ENCODE measurements at places on chromosomes 13 and 19.

- no peak for DNase-seq
Measured at GRCh38 chr19:49141352-49141751, 13.8 kb downstream of the HRC start.

DNA sequence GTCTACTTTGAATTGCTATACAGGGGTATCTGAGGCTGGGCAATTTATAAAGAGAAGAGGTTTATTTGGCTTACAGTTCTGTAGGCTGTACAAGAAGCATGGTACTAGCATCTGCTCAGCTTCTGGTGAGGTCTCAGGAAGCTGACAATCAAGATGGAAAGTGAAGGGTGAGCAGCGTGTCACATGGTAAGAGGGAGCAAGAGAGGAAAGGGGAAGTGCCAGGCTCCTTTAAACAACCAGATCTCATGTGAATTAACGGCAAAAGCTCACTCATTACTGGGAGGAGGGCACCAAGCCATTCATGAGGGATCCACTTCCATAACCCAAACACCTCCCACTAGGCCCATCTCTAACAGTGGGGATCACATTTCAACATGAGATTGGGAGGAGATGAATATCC is 222.4 kb downstream of the TDRD3 start:
- no peak for DNase-seq

- peak; percentile 32 for DNase-seq
Measured at GRCh38 chr19:17448131-17448967, at the start of gene TMEM221. TMEM221 (minus strand) TSS chr19:17448668; CDS start chr19:17448462, 206 bp downstream.

- DNase-seq: no peak
Measured at GRCh38 chr13:113454936-113455335, 1.6 kb upstream of the ADPRHL1 start.

DNA sequence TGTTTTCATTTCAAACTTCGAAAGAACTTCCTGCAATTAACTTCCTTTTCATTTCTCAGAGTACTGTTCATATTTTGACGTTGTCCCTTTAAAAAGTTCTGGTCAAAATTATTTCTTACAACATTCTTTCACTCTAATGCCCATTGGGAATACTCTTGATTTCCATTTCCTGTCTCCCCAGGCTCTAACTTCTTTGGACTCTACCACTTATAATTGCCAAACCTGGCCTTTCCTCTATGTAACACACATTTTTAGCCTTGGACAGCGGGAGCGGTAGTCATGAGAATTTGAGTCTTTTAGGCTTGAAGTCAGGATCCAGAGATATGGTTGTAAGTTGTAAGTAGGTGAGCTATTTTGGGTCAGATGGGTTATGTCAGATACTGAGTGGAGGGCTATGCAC is 163.5 kb upstream of the SPRY2 start:
- DNase-seq: no peak

DNA sequence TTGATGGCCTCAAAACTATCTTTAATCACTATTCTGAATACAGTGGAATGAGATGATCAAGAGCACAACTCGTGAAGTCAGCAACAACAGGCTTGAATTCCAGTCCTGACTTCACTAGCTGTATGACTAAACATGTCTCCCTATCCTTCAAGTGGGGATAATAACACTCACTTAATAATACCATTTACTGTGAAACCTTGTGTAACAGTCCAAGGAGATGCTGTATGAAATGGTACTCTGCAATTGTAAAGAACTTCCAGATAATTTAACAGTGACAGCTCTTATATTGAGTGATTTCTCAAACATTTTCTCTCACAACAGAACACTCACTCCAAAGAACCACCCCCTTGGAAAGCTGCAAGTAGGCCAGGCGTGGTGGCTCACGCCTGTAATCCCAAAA is 823.1 kb downstream of the DIAPH3 start:
- no peak for DNase-seq

DNA sequence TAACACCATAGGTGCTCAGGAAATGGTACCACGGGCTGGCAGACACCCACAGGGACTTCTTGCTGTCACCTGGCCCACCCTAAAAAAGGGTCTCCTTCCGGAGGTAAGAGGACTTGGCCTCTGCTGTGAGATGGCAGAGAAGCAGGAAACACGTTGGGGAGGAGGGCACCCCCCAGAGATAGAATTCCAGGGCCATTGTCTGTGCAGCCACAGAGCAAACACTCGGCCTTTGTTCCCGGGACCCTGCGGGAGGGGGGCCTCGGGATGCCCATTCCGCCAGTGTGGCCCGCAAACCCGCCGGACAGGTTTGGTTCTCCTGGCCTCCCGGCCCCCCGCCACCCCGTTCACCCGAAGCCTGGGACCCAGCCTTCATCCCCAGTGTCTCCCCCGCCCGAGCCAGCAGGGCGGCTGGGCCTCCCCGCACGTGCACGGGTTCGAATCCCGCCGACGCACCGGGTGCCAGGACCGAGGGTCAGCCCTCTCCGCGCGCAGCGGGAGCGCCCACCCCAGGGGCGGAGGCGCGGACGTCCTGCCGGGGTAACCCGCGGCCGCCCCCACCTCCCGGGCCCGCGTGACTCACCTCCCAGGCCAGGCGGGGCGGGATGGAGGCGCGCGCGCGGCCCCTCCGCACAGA is 714 bp downstream of the PLPP2 start:
- no peak for DNase-seq

GRCh38 chr13:96982672-96983071 is 11.6 kb downstream of the OXGR1 start:
- no peak for DNase-seq

DNA sequence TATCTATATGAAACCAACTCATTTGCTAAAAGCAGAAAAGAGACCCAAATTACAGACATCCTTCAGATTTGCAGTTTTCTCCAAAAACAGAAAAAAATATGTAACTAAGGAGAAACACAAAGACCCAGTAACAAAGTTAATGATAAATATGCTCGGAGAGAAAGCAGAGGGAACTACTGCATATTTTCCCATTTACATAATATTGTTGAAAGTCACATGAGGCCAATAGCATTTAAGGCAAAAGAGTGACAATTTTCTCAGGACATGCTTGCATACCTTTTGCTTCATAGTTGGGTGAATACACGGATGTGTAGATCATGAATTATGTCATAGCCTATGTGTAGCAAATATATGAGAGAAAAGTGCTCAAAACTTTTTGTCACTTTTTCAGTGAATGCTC is 310.3 kb downstream of the EFNB2 start:
- no peak for DNase-seq

DNA sequence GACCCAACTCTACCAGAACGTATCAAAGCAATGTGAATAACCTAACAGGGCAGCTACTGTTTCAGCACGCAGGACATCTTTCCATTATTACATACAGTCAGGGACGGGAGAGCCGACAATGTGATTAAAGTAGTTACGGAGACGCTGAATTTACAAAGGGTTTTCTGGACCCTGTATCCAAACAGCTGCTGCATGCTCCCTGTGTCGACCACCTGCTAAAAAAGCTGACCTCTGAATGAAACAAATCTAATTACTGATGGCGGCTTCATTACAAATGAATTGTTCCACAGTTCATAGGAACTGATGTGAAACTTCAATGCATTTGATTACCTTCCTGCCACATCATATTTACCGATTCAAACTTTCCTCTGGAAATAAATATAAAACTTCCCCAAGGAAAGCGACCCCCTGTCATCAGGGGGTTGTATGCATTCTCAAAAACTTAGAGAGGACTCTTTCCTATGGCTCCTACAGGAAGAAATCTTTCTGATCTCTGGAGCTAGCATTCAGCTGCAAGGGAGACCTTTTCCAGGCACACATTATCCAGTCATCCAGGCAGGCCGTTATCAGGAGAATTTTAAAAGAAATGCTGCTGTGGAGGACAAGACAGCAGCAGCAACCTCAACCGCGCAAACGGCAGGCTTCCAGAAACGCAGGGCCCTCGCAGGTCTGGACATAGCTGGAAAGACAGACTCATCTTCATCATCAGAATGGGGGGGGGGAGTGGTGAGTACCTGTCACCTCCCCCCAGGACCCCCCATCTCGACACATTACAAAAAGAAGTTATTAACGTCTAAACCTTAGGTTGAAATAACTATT is 3.1 kb downstream of the EFNB2 start:
- no peak for DNase-seq

DNA sequence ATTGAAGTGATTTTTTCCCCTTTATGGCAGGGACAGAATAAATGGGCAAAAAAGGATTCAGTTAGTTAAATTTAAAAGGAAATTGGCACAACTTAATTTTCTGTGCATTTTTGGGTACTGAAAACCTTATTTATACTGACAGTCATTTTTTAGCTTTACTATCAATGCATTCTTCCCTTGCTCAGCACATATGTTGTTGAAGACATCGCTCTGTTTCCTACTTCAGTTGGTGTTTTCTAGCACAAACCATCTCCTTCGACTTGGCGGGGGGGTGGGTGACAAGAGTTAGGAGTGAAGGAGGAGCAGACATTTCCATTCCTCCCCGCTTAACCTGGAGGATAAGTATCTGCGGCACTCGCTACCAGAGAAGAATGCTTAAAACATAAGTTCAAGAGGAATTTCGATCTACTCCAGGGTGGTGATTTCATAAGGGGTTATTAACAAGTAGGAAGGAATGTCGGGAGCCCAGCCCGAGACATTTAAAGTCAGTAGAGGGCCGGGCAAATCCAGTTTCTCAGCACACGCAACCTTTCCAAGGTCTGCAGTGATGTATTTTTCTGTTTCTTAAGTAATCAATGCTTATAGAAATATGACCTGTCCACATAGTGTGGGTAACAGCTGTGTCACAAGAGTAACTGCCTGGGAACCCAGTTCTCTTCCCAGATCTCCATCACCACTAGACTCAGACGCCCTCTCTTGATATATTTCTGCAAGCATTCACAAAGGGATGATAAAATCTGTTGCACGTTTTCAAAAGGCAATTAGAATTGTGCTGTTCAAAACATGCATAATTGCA is 525.8 kb downstream of the MYO16 start:
- no peak for DNase-seq

DNA sequence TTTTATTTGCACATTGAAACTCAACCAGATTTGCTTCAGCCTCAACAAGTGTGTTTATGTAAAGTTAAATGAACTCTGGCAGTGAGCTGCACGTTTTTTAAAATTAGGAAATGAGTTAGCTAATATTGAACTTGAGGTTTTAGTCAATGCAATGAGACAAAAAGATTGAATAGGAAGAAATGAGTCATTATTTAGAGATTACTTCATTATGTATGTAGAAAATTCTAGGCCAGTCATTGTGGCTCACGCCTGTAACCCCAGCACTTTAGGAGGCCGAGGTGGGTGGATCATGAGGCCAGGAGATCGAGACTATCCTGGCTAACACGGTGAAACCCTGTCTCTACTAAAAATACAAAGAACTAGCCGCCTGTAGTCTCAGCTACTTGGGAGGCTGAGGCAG is 22.8 kb upstream of the CD70 start:
- no peak for DNase-seq

DNA sequence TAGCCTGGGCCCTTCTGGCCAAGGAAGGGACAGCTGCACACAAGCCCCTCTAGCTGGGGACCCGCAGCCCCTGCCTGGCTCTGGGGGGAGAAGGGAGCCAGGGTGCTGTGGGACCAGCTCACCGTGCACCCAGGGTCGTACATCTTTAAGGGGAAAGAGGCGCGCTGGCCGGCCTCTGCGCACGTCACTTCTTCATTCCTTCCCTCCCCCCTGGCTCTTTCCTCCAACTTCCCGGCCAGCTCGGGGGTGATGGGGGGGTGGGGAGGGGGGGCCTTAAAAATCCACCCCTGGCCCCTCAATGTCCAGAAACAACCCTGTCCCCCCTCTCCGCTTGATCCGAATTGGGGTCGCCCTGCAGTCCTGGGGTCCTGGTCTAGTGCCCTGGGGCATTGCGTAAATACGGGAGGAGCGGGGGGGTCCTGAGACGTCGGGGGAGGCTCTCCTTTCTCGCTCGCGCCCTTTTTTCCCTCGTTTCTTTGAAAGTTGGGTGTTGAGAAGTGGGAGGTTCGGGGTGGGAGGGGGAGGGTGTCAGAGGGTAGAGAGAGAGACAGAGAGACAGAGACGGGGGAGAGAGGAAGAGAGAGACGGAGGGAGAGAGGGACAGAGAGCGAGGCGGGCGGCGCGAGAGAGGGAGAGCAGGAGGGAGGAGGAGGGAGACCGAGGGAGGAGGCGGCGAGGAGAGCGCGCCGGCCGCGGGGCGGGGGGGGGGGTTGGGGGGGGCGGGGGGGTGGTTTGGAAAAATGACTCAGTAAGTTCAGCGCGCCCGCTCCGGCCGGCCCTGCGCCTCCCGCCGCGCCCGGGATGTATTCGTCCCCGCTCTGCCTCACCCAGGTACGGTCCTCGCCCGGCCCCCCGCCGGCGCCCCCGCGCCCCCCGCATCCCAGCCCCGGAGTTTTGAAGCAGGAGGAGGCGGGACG is at the start of gene NFIC:
TSS of gene NFIC (plus strand) at position 748 of the 917 bp plus-strand sequence. CDS start at position 802, 54 bp downstream.
- DNase-seq: no peak

DNA sequence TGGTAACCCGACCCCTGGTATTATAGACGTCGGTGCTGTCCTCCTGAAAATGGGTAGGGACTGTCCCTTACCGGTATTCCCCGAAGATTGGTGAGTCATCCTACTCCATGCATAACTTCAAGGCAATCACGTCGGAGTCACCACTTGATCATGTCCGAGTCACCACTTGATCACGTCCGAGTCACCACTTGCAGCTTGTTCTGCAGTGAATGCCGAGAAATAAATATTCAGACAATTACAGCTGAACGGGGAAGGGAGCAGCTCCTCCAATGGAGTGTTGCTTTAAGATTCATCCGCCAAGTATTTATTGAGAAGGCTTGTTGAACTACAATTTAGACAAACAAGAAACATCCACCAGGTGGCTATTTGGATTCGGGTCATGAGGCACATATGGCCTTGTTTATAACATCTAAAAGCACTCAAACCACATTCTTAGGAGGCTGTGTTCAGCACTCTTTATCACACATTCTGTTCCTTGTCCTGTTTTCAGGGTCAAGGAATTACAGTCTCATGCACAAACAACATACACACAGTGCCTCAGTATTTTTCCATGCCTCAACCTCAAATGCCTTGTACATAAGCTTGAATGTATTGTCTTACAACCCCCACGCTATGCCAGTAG is 43.1 kb downstream of the ZNF726 start:
- DNase-seq: no peak

DNA sequence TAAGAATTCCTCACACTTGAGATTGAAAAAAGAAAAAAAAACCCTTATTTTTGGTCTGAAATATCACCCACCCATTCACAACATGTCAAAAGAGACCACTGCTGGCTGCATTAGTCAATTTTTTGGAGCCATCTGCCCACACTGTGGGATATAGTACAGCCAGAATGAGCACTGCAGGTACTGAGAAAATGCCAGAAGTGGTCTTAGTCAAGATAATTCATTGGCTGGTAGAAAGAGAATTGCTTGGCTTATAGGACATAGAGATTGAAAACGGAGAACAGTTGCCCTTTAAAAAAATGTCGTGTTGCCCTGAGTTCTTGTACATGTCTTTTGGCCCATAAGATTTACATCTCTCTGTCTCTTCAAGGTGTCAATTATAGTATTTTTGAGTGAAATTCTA is 1899.5 kb downstream of the OLFM4 start:
- no peak for DNase-seq
